ENCODE measurements at places on chromosomes 1 and 21.

GRCh38 chr1:226344441-226345259 is 35.7 kb upstream of the LIN9 start:
- no peak for DNase-seq

- DNase-seq, result peak; percentile 70
Measured at GRCh38 chr1:17212487-17213121, 7.7 kb downstream of the PADI1 start.

DNA sequence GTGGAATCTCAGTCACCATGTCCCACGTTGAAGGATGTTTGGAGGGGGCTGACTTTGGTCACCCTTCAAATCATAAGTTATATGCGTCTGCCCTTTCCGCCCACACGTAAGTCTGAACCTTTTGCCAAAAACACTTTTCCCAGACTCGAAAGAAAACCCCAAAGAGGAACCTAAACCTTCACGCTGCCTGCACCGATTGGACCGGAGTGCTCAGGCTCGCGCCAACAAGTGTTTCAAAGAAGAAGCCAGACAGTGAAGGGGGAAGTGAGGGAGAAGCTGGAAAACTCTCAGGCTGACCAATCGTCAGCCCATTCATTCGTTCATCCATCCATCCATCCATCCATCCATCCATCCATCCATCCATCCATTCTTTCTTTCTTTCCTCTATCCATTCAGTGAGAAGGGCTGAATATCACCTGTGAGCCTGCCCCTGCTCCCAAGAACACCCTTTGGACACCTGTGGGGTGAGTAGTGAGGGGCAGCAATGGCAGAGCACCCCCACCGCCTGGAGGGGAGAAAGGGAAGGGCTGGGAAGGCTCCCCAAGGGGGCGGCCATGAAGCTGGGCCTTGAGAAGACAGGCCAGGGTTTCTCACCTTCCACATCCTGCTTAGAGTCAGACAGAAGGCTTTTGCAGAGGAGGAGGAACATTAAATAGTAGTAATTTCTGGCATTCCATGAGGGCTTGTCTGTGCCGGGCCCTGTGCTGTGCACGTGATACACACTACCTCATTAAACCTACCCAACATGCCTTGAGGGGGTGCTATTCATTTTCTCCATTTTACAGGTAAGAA is 27.1 kb upstream of the RUNX3 start:
- DNase-seq, result no peak

- no peak for DNase-seq
Measured at GRCh38 chr1:176193023-176193422, 14.1 kb downstream of the COP1 start.

DNA sequence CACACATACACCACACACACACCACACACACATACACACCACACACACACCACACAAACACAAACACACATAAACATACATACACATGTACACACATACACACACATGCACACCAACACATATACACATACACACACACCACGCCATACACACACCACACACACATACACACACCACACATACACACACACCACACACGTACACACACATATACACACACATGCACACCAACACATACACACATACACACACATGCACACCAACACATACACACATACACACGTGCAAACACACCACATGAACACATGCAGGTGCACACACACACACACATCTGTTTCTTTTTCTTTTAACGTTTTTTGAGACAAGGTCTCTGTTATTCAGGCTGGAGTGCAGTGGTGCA is 41.0 kb upstream of the SLC45A1 start:
- DNase-seq, result no peak

GRCh38 chr21:17537299-17537698 is 24.5 kb downstream of the CXADR start:
- no peak for DNase-seq

- no peak for DNase-seq
Measured at GRCh38 chr21:31893851-31894415, 21.1 kb downstream of the HUNK start.

GRCh38 chr1:7149080-7149838 is 364.0 kb downstream of the CAMTA1 start:
- DNase-seq, result no peak

DNA sequence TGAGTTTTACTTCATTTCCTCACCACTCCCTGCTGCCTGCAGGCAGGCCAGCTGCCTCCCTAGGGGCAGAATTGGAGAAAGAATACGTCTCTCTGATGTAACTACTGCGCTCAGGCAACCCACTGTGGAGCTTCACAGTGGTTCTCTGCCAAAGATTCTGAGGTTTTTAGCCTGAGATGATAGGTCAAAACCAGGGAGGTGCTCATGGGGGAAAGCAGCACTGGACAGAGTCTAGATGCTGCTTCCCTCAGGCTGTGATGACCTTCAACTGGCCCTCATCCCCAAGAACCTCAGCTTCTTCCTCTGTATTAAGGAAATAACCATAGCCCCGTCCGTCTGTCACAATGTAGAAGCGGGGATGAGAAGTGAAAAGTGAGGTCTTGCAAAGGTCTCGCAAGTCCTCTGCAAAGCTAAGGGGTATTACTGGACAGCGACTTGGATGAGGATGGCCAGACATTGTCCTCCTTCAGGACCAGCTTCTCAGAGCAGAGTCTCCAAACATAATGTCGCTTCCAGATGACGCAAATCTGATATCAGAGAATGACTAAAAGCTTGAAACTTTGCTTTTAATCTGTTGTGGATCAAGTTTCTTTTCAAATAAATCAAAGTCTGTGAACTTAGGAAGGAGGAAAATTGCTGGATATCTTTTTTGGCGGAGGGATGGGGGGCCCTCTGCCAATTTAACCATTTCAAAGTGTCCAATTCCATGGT is 65.9 kb upstream of the ATP5PO start:
- no peak for DNase-seq

DNA sequence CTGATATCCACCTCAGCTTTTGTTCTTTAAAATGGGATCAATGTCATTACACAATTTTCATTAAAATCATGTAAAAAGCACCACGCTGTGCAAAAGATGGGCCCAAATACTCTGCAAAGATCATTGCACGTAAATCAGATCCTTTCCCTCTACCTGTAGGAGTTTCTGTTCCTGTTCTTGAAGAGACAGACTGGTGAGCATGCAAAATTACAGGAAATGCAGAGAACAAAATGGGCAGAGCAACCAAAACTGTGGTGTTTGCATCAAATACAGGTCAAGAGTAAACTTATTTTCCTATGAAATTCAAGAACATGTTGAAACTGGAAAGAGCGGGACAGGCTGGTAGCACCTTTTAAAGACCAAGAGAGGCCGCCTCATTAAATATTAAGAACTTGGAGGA is 294.9 kb upstream of the ADGRL2 start:
- no peak for DNase-seq

GRCh38 chr1:28813931-28814465 is 2.0 kb downstream of the OPRD1 start:
- no peak for DNase-seq
